CD4-positive, alpha-beta T cell treated with Interferon alpha-2 for 1 hour (primary cell): ENCODE measurements at places on chromosomes 3 and 15.

GRCh38 chr3:77227567-77227966 lies 187.7 kb downstream of the ROBO2 start:
- DNase-seq = no peak

DNA sequence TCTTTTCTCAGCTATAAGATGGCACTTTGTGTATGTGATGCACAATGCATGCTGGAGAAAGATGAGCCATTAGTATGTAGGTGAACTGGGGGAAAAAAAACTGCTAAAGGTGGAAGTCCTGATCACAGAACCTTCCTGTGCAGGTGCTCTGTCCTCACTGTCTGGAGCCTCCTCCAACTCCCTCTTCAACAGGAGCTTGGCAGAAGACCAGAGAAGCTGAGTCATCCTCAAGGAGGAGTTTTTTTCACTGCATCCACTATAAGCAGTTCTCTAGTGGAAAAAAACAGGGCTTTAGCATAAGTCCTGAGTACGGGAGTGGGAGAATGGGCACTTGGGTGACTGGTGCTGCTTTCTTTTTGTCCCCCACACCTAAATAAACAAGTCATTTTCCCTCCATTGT lies 168.4 kb upstream of the CADPS start:
- DNase-seq = no peak

DNA sequence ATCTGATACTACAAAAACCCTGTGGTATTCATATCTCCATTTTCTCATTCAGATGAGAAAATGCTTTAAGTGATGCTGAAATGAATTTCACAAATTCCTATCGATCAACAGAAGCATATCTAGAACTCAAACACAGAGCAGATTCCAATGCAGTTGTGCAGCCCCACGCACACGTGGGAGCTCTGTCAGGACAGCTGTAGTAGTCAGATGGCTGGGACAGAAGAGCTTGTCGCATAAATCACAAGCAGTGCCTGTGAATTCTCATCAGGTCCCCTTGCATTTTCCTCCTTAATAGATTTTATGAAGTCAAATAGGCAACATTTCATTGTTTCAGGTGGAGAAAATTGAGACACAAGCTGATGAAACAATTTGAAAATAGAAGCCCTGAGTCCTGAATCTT lies 792.3 kb downstream of the AGBL1 start:
- DNase-seq = no peak

GRCh38 chr3:190224863-190225692 lies 97.2 kb downstream of the CLDN1 start:
- no peak for DNase-seq

- peak; percentile 99 for DNase-seq
These were observed at the start of gene COX17 for GRCh38 chr3:119676771-119677640. COX17 (minus strand) TSS chr3:119677406; CDS start chr3:119677310, 96 bp downstream.

- DNase-seq = no peak
These were observed 29.1 kb upstream of the MTMR10 start for GRCh38 chr15:31020542-31020941.

DNA sequence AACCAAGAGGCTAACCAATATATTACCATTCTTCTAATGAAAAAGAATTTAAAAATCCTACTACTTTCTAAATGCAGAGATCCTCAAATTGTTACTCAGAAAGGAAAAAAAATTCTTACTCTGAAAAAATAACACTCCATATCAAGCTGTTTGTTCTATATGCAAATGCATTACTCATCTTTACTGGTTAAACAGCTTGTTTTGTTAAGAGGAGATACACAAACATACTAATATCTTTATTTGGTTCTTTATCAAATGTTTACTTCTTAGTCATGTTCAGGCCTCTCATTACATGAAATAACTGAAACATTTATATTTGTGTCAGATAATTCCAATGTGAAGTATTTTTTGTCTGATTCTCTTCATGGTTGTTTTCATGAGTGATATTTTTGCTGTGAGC lies 146.8 kb downstream of the PCCB start:
- no peak for DNase-seq

- no peak for DNase-seq
These were observed 92.4 kb upstream of the HES1 start for GRCh38 chr3:194043516-194043915.

GRCh38 chr3:184380185-184380626 lies 352 bp downstream of the CHRD start:
- DNase-seq = no peak

DNA sequence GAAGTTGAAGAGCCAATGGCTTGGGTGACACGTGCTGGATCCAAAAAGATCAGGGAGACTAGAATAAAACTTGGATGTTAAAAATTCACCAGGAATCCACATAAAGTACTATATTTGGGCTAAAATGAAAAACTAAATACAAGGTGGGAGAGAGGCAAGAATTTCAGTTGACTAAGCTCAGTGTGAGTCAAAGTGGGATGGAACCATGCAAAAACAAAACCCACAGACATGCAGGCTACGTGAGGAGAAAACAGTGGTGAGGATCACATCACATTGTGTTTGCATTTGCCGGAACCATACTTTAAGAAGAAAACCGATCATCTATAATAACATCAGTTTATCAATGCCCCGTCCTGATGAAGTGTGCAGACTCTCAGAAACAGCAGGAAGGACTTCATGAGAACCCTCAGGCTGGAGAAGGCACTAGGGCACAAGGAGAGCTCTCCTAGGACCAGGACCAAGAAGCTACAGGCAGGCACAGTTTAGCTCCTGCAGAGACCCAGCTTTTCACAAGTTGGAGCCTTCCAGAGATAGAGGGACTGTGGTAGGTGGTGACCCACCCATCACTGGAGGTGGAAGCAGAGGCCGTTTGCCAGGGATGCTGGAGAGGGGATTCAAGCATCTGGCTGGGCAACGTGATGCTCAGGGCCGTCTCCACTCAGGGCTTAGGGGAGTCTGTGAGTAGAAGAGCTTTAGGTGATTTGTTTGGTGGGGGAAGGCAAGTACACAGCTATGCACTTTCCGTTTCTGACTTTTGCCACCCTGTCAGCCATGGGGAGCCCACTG lies 29.0 kb upstream of the NR2E3 start:
- no peak for DNase-seq

DNA sequence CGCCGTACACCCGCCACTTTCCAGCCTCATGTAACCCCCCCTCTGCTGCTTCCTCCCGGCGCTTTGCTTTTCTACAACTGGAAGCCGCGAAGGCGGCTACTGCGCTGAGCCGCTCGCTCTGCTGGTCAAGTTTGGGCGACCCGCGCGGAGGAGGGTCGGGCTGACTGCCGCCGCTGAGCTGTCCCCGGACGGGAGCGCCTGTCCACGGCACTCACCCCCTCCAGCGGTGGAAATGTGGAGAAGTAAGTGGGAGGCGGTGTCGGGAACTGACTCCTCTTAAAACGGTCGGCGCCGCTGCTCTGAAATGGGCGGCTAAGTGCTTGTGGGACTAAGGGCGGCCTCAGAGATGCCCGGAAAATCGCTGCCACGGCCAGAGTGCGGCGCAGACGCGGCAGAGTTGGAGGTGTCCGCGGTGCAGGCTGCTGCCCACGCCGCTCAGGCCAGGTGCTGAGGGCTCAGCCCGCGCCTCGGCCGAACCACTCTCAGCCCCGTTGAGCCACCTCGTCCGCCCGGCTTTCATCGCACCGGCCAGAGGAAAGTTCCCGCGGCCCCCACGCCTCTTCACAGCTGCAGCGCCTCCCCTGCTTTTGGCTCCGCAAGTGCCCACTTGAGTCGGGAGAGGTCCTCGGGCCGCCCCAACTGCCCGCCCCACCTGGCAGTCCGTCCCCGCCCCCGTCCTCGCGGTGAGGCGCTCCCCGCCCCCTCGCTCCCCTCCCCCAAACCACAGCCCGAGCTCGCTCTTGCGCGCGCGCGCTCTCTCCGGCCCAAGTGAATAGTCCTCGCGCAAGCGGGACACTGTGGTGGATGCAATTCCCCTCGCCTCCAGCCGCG lies at the start of gene EPHA6:
Gene EPHA6, plus strand, starts transcription at position 775 of the 831 bp plus-strand sequence.
- no peak for DNase-seq

DNA sequence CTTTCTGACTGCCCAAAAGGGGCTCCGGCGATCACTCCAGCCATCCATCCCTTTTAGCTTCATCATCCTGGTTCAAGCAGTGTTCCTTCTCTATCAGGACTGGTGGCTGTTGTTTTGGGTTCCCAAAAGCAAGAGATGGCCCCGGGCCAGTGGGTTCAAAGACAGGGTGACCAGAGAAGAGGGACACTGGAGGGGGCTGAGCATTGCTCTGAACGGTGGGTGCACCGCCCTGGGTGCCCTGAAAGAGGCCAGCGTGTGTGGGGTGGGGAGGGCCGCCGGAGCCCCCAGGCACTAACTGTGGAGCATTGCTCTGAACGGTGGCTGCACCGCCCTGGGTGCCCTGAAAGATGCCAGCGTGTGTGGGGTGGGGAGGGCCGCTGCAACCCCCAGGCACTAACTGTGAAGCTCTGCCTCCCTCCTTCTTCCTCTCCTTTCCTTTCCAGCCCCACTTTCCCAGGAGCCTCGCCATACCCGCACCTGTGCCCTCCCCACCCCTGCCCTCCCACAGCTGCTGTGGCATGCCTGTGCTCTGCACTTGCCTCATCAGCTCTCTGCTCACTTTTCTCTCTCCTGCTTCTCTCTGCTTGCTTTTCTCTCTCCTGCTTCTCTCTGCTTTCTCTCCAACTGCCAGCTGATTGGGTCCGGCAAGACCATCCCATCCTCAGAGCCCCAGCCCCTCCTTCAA lies 37.4 kb upstream of the OR4F6 start:
- DNase-seq = no peak
